ENCODE measurements at places on chromosomes 2 and 18. TPM values are rescaled to one million over a fixed set of nuclear protein-coding genes. Genes with fewer than 3 reads are reported as not detected.
A peak's percentile ranks its signal among the peaks of the same experiment; 100 is the strongest.

The SLC30A3 gene
- total RNA-seq: 0.53 TPM

The CPLX4 gene
- not detected for total RNA-seq

The CNGA3 gene
- 6.8 TPM for total RNA-seq

The COL6A3 gene
- total RNA-seq: 4.7 TPM

The LRP1B gene
- total RNA-seq: 16.0 TPM

The IKZF2 gene
- total RNA-seq: 153 TPM

GRCh38 chr2:26898480-26899078, 50.6 kb downstream of the DPYSL5 start:
- H3K4me3 ChIP-seq: no peak overlapping the region
- H3K4me1 ChIP-seq: peaks cover 19% of the 10 kb centered on the region
- no peak overlapping the region for H3K27ac ChIP-seq
- H3K27me3 ChIP-seq: no peaks in the 10 kb centered on the region
- H3K36me3 ChIP-seq: no peaks in the 10 kb centered on the region

DNA sequence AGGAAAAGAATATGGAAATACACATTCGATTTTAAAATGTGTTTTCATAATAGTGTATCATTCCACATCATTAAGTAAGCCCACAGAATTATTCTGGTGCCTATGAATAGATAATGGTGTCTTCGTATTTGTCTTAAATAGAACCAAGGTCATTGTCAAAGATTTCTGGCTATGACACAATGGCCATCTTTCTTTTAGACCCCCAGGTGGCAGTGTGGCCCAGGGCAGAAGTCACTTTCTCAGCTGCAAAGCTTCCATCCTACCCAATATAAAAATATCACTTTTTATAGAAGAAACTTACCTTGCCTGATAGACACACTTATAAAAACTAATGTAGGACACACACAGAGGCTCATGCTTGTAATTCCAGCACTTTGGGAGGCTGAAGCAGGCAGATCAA, 57.5 kb downstream of the ZRANB3 start:
- H3K27me3 ChIP-seq: no peaks in the 10 kb centered on the region
- no peak overlapping the region for H3K27ac ChIP-seq
- no peaks in the 10 kb centered on the region for H3K36me3 ChIP-seq
- no peaks in the 10 kb centered on the region for H3K4me1 ChIP-seq

GRCh38 chr2:69489793-69490192, 52.6 kb upstream of the NFU1 start:
- DNase-seq: no peak
- no peaks in the 10 kb centered on the region for H3K4me1 ChIP-seq
- no peaks in the 10 kb centered on the region for H3K27me3 ChIP-seq
- H3K36me3 ChIP-seq: peaks cover 16% of the 10 kb centered on the region
- no peak overlapping the region for H3K27ac ChIP-seq
- no peak overlapping the region for H3K4me3 ChIP-seq

- DNase-seq: peak; percentile 48
- no peaks in the 10 kb centered on the region for H3K27me3 ChIP-seq
- H3K4me3 ChIP-seq: no peak overlapping the region
- no peak overlapping the region for H3K27ac ChIP-seq
Measured at GRCh38 chr2:46384457-46384815, 87.2 kb downstream of the EPAS1 start.

DNA sequence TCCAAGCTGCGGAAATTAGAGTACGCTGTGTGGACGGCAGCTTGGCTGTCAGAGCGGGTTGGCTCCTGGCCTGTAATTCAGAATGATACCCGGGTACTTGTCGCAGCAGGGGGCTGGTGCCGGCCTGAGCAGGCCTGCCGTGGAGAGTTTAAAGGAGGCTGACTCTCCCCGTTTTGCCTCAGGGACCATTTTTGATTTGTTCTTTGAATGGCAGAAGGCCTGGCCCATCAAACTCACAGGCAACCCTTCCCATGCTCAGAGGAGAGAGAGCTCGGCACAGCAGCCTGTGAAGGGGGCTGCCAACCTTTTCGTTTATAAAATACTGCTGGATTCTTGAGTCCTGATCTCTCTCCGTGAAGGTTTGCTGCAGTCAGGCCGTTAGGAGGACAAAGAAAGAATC, 151.3 kb downstream of the KLHL29 start:
- no peak overlapping the region for H3K27ac ChIP-seq
- peaks cover 47% of the 10 kb centered on the region for H3K4me1 ChIP-seq
- no peaks in the 10 kb centered on the region for H3K27me3 ChIP-seq
- DNase-seq: no peak

DNA sequence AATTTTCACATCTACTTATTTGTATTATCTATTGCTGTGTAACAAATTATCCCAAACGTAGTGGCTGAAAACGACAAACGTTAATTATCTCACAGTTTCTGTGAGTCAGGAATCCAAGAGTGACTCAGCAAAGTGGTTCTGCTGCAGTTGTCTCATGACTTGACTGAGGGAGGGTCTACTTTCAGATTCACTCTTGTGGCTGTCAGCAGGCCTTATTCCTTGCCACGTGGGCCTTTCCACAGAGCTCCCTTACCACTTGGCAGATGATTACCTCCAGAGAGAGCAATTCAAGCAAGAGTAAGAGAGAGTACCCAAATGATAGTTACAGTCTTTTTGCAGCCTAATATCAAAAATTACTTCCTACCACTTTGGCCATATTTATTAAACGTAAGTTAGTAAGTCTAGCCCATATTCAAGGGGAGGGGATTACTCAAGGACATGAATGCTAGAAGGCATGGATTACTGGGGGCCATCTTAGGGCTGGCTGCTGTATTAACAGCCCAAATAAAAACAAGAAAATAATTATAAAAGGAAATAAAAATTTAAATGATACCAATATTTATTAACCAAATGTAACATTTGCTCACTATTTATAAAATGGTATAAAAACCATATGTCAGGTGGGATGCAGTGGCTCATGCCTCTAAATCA, 48.7 kb upstream of the NBEAL1 start:
- no peaks in the 10 kb centered on the region for H3K27me3 ChIP-seq
- DNase-seq: no peak
- no peaks in the 10 kb centered on the region for H3K4me1 ChIP-seq
- H3K27ac ChIP-seq: peak overlapping the region; percentile 67

GRCh38 chr2:135870571-135870970, 5.7 kb downstream of the MCM6 start:
- no peak overlapping the region for H3K4me3 ChIP-seq
- H3K27me3 ChIP-seq: no peaks in the 10 kb centered on the region
- H3K36me3 ChIP-seq: peaks cover 35% of the 10 kb centered on the region

GRCh38 chr2:29260142-29260772, 145.0 kb downstream of the CLIP4 start:
- H3K4me1 ChIP-seq: peaks cover 6% of the 10 kb centered on the region
- no peak overlapping the region for H3K4me3 ChIP-seq
- no peak for DNase-seq
- H3K27ac ChIP-seq: no peak overlapping the region

All from type B pancreatic cell (in vitro differentiated cells).